DMS79 treated with DMSO at 0.1 percent for 48 hours (cell line): ENCODE measurements at places on chromosomes 11 and 22.

DNA sequence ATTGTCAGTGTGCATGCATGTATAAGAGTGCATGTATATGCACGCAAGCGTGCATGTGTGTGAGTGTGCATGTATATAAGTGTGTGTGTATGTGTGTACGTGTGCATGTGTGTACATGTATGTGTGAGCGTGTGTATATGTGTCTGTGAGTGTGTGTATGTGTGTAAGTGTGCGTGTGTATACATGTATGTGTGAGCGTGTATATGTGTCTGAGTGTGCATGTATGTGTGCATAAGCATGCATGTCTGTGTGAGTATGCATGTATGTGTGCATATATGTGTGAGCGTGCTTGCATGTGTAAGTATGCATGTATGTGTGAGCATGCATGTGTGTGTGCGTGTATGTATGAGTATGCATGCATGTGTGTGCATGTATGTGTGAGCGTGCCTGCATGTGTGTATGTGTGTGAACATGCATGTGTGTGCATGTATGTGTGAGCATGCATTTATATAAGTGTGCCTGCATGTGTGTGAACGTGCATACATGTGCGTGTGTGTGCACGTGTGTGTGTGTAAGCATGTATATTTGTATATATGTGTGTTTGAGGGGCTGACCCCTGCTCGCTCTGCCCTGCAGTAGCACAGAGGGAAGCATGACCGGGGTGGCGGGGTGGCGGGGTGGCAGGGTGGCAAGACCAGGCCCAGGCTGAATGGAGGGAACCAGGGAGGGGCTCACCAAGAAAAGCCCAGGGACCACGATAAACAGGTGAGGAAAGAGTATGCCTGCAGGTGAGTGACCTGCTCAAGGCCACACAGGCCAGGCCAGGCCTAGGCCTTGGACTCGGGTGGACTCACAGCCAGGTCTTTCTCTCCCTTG, 26.3 kb downstream of the CYTH4 start:
- DNase-seq: no peak

DNA sequence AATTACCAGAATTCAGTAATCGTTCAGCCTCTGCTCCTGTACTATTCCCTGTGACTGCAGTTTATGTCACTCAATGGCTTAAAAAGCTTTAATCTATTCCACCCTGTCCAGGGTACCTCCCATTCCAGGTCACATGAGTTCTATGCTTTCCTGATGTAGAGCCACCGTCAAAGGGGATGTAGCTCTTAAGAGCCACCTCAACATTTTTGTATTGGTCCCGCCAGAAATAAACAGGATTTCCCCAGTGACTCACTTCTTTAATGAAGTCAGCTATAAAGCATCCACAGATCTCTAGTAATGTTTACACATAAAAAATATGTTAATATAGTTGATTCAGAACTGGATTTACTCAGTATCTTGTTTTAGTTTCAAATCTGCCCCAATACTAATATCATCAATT, 1.3 kb upstream of the OR8D1 start:
- no peak for DNase-seq

- no peak for DNase-seq
These were observed 49.0 kb downstream of the MUC15 start for GRCh38 chr11:26522912-26523610.

DNA sequence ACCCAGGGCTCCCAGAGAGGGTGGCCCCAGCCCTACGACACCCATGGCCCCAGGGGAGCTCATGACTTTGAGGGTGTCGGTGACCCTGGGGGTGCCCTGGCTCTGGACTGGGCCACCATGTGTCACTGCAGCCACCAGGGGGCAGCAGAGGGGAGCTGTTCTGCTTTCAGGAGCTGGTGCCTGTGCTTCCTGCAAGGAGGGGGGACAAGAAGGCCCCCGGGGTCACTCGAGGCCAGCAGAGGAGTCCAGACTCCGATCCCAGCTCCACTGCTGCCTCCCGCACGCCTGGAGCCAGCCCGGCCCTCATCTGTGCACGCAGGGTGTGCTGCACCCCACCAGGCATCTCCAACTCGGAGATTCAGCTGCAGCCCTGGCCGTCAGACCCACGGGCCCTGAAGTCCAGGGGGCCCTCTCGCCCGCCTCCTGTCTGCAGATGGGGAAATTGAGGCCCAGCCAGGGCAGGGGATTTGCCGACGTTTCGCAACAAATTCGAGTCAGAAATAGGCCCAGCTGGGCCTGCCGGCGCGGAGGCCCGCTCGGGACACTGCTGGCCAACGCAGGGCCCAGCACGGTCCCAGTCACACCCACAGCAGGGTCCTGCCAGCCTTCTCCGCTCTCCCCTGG, 29.5 kb upstream of the WNT7B start:
- DNase-seq: peak; percentile 42

DNA sequence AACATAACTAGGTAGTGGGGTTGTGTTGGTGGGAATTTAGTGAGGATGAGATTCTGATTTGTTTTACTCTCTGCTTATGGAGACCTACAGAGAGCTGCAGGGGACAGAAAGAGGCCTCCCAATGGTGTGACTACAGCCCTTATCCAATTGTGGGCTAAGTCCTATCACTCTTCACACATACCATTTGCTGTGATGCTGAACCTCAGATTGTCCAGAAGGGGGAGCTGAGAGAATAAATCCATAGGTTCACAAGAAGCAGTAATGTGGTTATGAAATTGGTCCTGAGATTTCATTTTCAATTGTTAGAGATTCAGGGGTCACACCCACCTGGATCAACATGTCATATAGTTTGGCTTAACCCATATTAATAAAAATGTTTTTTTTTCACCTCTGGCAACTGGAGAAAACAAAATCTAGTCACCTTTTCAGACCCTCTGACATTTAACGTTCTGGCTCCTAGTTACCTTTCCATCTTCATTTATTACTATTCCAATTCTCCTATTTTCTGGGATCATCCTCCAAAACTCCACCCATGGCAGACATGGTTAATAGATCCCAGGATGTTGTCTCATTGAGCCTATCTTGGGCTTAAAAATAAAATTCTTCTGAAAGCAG, 53.3 kb upstream of the PTPN5 start:
- DNase-seq: no peak

DNA sequence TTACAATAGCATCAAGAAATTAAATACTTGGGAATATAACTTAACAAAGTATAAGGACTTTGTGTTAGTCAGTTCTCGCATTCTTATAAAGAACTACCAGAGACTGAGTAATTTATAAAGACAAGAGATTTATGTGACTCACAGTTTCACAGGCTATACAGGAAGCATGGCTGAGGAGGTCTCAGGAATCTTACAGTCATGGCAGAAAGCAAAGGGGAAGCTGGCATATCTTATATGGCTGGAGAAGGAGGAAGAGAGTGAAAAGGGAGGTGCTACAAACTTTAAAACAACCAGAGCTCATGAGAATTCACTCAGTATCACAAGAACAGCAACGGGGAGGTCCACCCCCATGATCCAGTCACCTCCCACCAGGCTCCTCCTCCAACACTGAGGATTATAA, 32.0 kb upstream of the CCDC134 start:
- DNase-seq: no peak

GRCh38 chr11:19867064-19867463, 154.4 kb downstream of the NAV2 start:
- no peak for DNase-seq

DNA sequence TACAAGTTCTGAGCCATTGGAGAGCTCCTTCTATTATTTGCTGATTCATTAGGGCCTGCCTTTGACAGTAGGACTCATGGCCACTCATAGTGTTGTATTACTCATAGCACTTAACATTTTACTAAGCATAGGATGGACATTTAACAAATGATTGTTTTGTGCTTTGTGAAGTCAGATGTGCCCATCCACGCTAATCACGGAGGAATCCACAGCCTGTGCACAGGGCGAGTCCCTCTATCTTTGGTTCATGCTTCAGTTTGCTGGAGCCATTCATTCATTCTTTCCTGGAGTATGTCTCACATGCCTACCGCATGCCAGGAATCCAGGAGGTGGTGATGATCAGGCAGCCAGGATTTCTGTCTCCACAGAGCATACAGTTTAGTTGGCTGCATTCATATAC, 254.1 kb downstream of the NTM start:
- no peak for DNase-seq

GRCh38 chr11:10498022-10498400, 42.9 kb downstream of the AMPD3 start:
- DNase-seq: no peak

DNA sequence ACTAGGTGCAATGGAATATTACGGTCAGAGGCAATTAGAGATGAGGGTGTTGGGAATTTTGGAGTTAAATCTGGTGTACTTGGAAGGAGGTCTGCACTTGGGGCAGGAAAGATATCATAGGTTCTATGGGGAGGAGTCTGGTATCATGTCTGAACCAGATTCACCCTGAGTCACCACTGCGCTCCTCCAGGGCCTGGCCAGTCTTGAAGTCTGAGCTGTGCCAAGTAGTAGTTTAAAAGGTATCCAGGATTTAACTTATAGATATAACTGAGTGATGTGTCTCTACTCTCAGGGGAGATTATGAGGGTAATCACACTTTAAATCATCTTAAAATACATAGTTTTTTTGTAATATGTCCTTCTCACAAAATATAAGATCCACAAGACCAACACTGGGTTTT, 6.6 kb downstream of the CNGA4 start:
- DNase-seq: no peak

- no peak for DNase-seq
These were observed 98.7 kb upstream of the CRYBB3 start for GRCh38 chr22:25100948-25101347.

DNA sequence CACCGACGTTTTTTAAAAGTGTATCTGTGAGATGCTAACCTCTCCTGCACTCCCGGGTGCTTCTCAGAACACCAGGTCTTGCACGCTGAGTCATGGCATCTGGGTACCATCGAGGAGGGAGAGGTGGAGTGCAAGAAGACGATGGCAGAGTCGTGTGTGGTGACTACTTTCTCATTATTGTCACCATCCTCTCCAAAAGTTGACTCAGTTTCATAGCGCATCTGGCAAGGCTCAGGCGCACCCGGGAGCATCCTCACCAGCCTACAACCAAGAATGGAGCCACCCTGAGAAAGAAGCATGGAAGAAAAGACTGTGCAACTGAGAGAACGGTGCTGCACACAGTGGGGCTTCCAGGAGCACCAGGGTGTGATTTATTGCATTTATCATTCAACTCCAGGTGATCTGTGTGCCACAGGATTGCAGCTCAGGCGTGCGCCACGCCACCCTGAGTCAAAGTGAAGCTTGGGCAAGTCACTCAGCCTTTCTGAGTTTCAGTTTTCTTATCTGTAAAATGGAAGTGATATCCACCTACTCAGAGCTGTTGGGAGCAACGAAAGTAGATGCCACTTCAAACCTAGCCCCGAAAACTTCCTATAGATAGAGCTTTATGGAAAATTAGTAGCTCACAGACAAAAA, 65.4 kb downstream of the LINC01488 start:
- DNase-seq: no peak

GRCh38 chr11:105491394-105491793, 118.5 kb upstream of the GRIA4 start:
- no peak for DNase-seq

GRCh38 chr11:132653237-132653636, 879.1 kb downstream of the OPCML start:
- DNase-seq: no peak

DNA sequence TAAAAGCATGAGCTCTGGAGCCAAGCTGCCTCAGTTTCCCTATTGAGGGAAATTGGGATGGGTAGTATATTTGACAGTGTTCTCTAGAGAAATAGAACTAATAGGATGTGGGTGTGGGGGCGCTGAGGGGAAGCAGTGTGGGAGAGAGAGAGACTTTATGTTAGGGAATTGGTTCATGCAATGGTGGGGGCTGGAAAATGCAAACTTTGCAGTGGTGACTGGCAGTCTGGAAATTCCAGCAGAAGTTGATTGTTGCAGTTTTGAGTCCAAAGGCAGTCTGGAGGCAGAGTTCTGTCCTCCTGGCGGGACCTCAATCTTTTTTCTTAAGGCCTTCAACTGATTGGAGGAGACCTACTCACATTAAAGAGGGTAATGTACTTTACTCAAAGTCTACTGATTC, 59.4 kb upstream of the SYT13 start:
- no peak for DNase-seq

DNA sequence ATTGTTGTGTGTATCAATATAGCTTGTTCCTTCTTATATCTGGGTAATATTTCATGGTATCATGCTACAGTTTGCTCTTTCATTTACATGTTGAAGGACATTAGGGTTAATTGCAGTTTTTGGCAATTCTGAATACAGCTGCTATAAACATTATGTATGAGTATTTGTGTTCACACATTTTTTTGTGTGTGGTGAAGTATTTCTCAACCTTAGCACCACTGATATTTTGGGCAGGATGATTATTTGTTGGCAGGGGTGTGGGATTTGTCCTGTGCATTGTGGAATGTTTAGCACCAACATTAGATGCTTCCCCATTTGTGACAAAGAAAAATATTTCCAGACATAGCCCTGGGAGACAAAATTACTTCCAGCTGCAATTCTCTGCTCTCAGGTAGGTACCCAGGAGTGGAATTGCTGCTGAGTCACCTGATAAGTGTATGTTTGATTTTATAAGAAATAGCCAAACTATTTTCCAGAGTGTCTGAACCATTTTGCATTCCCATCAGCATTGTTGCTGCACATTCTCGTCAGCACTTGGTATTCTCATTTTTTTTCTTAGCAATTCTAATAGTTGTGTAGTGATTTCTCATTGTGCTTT, 128.2 kb downstream of the SNX19 start:
- no peak for DNase-seq

GRCh38 chr11:117313828-117314768, 2.0 kb downstream of the BACE1 start:
- no peak for DNase-seq

DNA sequence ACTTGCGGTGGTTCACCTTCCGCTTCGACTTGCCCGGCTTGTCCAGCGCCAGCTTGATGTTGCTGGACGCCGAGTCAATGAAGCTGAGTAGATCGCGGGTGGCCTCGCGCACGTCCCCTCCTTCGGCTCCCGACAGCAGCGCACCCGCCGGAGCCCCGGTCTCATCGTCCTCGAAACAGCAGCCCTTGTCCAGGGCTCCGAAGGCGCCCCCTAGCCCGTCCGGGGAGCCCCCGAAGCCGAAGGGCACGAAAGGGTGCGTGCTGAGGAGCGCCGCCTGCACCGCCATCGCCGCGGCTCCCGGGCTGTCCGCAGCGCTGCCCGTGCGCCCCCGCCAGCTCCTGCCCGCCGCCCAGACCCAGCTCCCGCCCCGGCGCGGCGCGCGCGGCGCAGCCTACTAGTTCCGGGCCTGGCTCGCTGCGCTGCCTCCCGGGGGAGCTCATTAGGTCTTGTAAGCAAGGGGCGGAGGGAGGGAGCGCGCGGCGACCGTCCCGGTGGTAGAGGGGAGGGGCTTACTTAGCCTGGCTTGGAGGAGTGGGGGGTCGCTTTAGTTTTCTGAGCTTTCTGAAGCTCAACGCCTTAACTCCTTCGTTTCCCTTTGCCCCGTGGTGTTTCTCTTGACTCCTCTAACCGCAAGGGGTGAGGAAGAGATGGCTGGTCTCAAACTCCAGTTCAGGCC, at the start of gene FAM181B:
Gene FAM181B, minus strand, starts transcription at position 421 of the 676 bp plus-strand sequence. Its CDS starts 135 bp downstream, at position 286.
- DNase-seq: peak; percentile 7

GRCh38 chr11:40293655-40294348, 1165.7 kb downstream of the LRRC4C start:
- DNase-seq: peak; percentile 68

- DNase-seq: no peak
These were observed 16.2 kb upstream of the ESAM start for GRCh38 chr11:124778281-124778680.
